ENCODE measurements at places on chromosomes 3 and 15.

GRCh38 chr15:57290826-57291225 lies 85.5 kb upstream of the CGNL1 start:
- no peak for DNase-seq

GRCh38 chr15:67822537-67823313 lies 2.6 kb upstream of the SKOR1 start:
- no peak for DNase-seq

- no peak for DNase-seq
Observed at GRCh38 chr3:67362686-67363085, 291.7 kb downstream of the SUCLG2 start.

DNA sequence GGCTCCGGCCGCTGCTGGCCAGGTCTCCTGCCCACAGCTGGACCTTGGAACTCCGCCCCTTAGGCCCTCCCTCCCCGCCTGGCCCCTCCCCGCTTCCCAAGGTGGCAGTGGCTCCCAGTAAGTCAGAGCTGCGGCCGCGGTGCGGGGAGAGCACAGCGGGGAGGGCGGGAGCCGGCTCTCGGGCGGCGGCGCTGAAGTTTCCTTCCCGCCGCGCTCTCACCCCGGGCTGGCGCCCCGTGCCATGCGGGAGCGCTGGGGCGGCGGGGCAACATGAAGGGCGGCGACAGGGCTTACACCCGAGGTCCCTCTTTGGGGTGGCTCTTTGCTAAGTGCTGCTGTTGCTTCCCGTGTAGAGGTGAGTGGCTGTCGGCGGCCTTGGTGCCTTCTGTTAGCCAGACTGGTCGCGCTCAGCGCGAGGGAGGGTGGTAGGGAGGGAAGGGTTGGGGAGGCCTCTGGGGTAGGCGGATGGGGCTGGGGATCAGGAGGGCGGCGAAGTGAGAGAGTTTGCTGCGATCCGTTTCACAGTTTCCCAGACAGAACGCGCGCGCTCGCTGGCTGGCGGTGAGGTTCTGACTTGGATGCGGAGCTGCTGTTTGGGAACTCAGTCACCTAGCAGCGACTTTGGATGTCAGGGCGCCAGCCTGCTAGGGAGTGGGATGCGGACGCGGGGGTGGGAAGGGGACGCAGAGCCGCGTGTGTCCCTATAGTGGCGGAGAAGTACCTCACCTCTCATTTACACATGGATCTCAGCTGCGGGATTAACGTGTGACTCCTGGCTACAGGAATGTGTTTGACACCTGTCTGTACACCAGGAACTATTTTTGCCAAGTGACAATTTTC lies 145.5 kb upstream of the UMPS start:
- DNase-seq, result peak; percentile 85

DNA sequence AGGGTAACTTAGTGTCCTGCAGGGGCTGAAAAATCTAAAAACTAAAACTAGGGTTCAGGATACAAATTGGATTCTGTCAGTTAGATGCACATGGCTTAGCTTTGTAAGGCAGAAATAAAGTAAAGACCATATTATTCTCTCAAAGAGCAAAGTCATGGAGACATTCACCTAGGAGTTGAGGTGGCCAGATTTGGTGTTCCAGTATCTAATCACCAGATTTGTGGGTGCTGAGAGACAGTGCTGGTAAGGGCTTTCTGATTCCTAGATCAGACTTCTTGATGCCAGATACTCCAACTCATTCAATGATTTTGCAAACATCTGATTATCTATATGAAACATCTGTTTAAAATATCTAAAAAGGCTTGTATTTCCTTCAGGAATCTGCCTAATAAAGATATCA lies 28.3 kb upstream of the TBC1D5 start:
- DNase-seq, result no peak

DNA sequence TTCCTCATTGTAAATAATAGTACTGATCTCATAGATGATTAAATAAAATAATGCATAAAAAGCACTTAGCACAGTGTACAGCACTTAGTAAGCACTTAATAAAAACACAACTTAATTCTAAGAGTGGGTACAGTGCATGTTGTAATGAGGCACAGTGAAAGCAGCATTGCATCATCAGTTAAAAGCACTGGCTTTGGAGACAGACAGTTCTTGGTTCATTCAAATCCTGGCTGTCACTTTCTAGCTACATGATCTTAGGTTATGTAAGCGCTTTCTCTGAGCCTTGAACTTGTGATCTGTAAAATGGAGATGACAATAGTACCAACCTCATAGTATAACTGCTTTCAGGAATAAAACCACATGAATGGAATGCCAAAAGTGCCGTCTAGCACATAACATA lies 151.5 kb downstream of the DPH6 start:
- no peak for DNase-seq

GRCh38 chr3:36558961-36559360 lies 178.7 kb downstream of the STAC start:
- no peak for DNase-seq

- DNase-seq, result no peak
Observed at GRCh38 chr3:129845956-129846355, 47.6 kb downstream of the TMCC1 start.

DNA sequence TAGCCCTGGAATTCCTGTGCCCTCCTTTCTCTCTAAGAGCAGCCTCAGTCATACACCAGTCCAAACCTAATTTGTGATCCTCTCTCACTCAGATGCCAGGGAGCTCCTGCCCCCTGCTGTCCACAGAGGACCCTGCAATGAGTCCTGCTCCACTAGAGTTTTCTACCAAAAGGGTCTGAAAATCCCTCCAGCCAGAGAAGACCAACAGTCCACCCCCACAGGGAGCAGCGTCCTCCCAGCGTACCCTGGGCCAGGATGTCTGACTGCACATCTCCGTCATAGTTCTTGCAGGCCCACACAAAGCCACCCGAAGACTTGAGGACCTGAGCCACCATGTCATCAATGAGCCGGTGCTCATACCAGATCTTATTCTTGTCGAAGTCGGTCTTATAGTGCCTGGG lies 15.4 kb downstream of the IDH2 start:
- no peak for DNase-seq

- no peak for DNase-seq
Observed at GRCh38 chr15:71085809-71086208, 29.5 kb upstream of the THSD4 start.

DNA sequence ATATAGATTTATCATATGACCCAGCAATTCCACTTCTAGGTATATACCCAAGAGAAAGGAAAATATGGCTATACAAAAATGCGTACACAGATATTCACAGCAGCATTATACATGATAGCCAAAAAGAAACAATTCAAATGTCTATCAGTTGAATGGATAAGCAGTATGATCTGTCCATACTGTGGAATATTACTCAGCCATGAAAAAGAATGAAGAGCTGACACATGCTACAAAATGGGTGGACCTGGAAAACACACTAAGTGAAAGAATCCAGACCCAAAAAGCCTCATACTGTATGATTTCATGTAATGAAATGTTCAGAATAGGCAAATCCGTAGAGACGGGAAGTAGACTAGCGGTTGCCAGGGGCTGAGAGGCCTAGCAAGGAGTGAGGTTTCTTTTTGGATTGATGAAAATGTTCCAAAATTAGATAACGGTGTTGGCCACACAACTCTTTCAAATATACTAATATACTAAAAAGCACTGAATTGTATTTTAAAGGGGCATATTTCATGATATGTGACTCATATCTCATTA lies 33.4 kb downstream of the FGD5 start:
- DNase-seq, result no peak

DNA sequence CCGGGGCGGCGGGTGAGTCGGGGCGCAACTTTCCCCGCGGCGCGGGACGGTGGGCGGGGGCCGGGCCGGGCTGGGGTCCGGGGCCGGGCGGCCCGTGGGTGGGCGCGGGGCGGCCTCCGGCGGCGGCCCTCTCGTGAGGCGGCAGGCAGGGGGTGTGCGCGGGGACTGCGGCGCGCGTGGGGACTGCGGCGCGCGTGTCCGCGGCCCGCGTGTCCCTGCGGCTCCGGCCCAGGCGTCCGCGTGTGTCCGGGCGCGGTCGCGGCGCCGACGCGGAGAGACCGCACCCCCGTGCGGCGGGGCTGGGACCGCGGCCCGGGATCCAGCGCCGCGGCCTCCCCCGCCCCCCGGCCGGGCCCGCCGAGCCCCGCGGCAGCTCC lies 349 bp downstream of the PLXNA1 start:
- DNase-seq, result peak; percentile 21

DNA sequence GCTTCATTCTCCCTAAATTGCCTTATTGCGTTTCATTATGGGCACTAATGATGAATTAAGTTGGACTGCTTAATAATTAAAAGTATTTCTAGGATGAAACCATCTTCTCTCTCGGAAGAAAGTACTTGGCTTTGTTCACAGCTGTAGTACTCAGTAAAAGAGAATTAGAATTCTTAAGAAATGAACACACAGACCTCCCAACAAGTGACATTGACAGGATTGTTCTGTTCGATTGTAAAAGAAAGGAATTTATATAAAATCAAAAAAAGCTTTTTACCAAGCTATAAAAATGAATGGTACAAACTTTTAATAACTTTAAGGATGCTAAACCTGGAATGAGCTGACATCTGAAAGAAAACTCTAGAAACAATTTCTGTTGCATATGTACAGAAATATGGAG lies 416.4 kb upstream of the THRB start:
- no peak for DNase-seq

GRCh38 chr15:43529587-43530345 lies 12.4 kb downstream of the MAP1A start:
- no peak for DNase-seq

DNA sequence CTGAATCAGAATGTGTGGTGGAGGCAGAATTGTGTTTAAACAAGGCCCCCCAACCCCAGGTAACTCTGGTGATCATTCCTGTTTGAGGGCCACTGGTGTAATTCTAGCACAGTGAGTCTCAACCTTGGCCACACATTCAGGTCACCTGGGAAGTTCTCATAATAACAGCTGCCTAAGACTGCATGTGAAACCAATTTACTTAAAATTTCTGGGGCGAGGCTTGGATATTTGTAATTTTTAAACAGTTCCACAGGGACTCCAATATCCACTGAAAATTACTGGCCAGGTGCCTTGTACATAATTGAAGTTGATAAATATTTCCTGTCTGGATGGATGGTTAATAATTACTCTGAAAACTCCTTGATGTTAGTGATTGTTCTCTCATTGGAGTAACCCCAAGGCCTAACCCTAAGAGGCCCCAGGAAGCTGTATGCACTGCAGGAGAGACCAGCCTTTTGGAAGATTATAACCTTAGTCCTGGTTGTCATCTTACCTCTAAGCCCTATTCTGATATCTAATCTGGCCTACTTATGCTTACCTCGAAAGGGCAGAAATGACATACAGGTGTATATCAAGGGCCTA lies 25.7 kb upstream of the EPHB1 start:
- no peak for DNase-seq

DNA sequence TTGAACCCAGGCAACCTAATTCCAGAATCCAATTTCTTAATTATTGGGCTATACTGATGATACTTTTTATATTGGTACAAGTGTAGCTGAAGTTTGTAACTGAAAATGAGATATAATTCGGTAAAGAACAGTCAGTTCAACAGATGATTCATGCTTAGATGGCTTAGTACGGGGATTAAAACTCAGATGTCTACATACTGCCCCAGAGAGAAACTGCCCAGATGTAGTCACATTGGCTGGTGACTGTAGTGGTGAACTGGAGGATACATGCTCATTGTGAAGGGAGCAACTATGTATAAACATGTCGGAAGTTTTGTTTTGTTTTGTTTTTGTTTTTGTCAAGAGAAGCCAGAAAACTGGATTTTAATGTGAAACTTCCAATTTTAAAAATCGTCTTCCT lies 179.6 kb downstream of the ADAMTSL3 start:
- no peak for DNase-seq

GRCh38 chr3:111723293-111724215 lies 128.4 kb upstream of the ZBED2 start:
- no peak for DNase-seq

DNA sequence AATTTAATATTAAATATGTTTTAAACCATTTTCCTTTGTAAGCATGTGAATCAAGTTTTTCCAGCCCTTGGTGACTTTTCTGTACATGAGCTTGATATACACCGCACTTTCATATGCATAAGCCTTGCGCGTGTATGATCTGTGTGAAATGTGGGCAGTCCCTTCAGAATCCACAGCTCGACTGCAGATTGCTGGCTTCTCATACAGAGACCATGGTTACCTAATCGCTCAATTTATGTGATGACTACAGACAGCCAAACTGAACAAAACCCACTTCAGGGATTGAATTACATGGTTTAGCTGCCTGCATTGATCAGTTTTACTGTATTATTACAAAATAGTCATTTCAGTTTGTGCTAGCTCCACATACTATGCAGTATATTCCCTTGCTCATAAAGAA lies 212.3 kb upstream of the NECTIN3 start:
- no peak for DNase-seq

GRCh38 chr3:8658306-8659212 lies 14.0 kb upstream of the SSUH2 start:
- peak; percentile 95 for DNase-seq

DNA sequence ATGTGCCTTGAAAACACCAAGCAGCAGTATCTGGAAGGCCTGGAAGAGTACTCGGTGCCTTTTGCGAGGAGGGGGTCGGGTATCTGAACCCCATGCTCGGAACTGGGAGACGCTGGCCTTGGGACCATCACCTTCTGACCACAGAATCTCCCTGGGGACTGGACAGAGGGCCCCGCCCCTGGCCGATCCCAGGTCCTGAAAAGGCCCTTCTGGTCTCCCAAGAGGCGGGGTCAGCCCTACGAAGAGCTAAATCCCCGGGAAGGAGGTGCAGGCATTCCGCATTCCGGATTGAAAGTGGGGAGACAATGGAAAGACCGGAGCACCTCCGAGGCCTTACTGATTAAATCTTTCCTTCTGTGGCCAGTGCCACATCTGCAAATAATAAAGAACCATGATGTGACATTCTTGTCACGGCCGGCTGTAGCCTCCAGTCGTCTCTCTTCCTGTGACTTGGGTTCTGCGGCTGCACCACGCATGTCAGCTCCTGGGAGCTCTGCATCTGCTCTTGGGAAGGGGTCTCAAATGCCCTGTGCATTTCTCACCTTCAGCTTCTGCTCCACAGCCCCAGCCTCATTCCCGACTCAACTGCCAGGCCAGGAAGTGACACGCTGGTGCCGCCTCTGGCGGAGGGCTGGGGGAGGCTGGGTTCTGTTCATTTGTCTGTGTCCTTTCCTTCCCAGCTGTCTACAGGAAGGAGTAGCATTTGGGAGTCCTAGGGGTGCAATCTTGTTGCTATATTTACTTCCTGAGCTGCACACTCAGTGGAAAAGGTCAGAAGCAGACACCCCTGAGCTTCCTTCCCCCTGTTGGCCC lies 173.5 kb downstream of the KLF13 start:
- no peak for DNase-seq

DNA sequence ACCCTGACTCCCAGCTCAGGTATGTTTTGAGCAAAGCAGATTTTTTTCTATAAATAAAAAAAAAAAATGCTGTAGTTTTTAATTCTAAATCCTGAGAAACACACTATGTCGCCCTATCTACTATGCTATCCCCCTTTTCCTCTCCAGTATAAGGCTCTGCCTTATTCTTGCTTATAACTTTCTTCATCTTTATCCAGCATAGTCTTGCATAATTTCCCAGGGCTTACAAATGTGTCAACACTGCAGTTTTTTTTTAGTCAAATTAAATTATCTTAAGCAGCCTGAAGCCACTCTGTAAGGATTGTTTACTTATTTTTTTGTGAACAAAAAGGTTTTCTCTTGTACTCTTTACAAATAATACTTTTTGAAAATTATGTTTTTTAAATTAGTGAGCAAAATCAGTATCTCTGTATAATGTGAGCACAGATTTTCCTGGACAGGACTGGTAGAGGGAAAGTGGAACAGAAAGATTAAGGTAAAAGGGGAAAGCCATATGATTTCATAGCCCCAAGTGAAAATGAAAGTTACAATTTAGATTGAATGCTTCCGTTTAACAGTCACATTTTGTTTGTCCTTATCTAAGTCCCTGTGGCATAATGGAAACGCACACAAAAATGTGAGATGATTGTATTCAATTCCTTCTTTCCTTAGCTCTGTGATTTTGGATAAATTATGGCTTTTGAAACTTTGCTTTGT lies 5.6 kb upstream of the PYDC2 start:
- no peak for DNase-seq
